ENCODE measurements at places on chromosomes 1 and 21.
A peak's percentile ranks its signal among the peaks of the same experiment; 100 is the strongest.

DNA sequence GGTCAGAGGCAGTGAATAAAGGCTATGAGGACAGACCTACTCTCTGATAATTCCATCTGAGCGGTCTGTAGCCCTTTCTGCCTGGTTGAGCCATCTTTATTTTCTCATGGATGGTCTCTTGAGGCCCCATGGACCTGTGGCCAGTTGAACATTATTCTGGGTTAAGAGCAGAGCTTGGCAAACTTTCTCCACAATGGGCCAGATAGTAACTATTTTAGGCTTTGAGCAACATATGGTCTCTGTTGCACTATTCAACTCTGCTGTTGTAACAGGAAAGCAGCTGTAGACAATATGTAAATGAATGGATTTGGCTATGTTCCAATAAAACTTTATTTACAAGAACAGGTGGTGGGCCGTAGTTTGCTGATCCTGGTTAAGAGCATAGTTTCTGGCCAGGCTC is 62.7 kb downstream of the KAZN start:
- DNase-seq, result no peak

GRCh38 chr1:15703562-15703961 is 19.4 kb downstream of the PLEKHM2 start:
- peak; percentile 65 for DNase-seq

DNA sequence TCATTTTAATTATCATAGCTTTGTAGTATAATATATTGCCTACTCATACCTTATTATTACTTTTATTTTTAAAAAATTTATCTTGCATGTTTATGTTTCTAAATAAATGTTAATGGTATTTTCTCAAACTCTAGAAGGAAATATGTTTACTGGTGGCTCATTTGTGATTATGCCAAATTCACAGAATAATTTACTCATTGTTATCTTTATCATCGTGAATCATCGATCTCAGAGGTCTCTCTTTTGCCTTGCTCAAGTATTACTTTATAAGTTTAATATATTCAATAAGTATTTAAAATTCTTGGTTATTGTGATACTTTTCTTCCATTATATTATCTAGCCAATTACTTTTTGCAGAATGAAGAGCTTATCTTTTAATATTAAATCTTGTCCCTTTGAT is 836.7 kb upstream of the ADAMTS5 start:
- no peak for DNase-seq

GRCh38 chr1:42852608-42852980 is 6.2 kb downstream of the ZNF691 start:
- DNase-seq, result no peak

DNA sequence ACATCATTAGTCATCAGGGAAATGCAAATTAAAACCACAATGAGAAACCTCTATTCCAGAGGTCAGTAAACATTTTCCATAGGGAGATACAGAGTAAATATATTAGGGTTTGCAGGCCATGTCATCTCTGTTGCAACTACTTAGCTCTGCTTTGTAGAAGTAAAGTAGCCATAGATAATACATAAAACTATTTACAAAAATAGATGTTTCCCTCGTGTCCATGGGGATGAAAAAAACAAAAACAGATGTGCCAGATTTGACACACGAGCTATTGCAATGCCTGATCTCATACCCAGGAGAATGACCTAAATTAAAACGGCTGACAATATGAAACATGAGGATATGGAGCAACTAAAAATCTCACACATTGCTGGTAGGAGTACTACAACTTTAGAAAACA is 17.3 kb downstream of the LTN1 start:
- DNase-seq, result no peak

- no peak for DNase-seq
Observed at GRCh38 chr1:195714248-195714647, 894.0 kb downstream of the KCNT2 start.

DNA sequence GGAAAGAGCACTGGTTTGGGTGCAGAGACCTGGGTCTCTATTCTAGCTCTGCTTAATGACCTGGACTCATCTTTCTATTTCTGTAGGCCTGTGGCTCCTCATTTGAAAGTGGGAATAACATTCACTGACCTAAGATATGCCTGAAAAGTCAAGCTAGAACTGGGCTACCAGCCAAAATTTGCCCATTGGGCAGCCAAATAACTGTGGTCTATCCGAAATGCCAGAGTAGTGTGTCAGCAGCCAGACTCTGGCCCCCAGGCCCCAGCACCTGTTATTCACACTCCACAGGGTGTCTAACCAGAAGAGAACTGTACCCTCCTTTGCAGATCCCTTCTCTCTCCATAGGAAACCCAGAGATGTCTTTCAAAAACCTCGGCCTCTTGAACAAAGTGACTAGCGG is 12.6 kb downstream of the DAB1 start:
- no peak for DNase-seq

DNA sequence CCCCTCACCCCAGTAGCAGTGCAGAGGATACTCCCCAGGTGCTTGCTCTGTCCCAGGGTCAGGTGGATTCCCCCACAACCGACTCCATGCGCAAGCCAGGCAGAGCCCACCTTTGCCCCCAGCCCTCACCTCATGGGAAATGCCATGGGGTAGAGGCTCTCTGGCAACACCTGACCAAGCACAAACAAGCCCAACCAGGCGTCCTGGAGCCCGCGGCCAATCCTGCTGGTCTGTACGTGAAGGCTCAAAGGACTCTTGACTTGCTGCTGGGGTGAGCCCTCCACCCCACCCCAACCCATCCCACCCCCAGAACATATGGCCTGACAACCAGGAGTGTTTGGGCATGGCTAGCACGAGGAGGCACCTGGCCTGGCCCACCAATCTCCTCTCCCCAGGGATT is 1.8 kb downstream of the ADGRB2 start:
- DNase-seq, result no peak

DNA sequence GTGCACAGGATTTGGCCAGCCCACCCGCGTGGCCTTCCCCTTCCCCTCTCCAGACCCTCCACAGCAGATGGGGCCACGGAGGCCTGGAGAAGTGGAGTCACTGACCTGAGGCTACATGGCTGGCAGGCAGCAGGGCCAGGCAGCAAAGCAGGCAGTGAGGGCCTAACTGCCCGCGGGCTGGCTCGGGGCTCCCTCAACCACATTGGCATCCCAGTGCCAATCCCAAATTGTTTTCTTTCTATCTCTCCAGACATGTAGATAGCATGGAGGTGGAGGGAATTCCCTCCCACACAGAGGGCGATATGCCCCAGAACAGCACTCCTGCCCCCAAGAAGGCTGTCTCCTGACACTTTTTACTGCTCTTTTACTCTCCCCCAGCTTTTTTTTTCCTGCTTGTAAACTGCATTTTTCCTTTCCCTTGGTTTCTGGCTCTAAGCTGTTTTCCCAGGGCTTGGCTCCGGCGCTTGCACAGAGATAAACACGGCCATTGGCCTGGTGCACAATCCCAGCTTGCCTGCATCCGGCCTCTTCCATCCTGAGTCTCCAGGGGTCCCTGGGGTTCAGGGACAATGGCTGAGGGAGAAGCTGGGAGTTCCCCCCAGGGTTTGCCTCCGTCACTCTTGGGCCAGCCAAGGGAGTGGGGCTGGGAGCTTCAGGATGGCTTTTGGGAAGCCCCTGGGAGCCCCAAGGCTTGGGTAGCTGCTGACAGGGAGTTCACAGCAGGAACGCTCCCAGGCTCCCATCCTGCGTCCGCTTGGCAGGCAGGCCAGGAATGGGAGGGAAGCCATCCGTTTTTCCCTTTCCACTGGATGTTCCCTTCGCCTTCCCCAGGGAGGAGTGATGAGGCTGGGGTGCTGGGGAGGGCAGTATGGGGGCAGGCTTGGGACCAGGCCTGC is 7.0 kb downstream of the EPHX1 start:
- no peak for DNase-seq

DNA sequence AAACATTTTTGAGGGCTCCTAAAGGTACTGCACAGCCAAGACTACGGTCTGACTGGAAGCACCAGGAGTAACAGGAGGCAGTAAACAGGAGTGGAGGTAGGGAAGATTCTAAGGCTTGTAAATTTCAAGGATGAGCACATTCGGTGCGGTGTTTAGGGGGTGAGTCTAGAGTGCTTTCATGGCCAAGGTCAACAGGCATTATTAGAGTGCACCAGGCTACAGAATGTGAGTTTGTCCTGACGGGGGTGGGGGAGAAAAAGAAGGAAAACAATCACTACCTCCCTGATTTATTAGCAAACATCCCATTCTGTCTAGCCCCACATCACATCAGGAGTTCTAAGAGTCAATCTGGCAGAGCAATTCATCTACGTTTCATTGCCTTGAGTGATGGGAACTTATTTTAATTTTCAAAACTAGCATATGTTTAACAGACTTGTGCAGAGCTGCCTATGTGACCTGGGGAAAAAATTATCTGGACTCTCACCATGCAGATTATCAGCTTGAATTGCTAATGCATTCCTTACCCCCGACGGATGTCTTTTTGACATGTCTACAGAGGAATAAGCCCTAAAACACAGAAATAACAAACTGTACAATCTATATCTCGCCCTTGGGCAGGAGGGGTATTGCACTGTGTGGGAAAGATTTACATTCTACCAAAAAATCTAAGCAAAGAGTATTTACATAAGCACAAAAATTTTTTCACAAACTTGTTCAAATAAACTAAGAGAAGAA is 45.0 kb downstream of the APP start:
- DNase-seq, result no peak

GRCh38 chr1:245142171-245142798 is 12.5 kb upstream of the KIF26B start:
- no peak for DNase-seq

DNA sequence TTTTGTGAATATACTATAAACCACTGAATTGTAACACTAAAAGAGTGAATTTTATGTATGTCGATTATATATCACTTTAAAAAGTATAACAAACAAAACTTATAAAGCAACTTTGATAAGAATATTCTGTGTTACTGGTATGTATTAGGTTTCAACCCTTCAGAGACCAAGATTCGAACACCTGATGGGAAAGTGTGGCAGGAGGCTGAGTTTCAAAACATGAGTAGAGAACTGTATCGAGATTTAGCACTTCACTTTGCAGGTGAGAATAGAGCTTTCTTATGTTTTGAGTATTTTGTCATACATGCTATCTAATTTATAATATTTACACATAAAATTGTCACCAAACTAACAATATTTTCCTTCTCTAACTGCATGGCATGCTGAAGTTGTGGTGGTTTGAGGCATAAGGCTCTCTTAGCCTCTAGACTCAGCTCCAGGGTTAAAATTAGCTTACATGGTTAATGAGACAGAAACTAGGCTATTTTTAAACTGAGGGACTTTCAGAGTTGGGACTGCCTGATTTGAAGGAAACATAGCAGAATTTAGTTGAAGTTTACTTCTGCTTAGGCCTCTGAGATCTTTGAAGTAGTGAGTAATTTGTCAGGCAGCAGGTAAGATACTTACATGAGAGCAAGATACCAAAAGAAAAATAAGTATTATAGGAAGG is 48.6 kb downstream of the CEP350 start:
- no peak for DNase-seq

- no peak for DNase-seq
Observed at GRCh38 chr21:46145159-46145839, 10.1 kb downstream of the FTCD start.

DNA sequence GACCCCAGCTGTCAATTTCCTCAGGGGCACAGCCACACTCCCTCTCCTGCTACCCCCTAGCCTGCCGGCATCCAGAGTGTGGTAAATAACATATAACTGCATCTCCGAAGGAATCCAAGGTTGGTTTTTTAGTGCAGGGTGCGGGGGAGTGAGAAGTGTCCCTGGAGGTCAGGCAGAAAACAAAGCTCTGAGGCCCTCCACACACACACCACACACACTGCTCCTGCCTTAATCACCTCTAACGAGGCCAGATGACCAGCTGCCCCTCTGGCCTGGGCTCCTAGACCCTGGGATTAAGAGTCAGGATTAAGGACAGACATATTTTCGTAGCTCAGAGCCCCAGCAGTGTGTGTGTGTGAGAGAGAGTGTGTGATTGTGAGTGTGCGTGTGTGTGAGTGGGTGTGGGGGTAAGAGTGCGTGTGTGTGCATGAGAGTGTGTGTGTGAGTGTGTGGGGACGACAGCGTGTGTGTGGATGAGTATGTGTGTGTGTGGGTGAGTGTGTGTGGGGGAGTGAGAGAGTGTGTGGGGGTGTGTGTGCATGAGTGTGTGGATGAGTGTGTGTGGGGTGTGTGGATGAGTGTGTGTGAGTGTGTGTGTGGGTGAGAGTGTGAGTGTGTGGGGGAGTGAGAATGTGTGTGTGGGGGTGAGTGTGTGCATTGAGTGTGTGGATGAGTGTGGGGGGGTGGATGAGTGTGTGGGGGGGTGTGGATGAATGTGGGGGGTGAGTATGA is 14.6 kb downstream of the SDC3 start:
- DNase-seq, result no peak

GRCh38 chr1:224387302-224387912 is 30.7 kb downstream of the CNIH4 start:
- DNase-seq, result no peak

- no peak for DNase-seq
Observed at GRCh38 chr1:162466797-162467196, 30.8 kb upstream of the UHMK1 start.

- DNase-seq, result no peak
Observed at GRCh38 chr1:104768466-104768865, 1018.8 kb downstream of the AMY1C start.

GRCh38 chr1:19654886-19655717 is 9.6 kb upstream of the HTR6 start:
- DNase-seq, result no peak

DNA sequence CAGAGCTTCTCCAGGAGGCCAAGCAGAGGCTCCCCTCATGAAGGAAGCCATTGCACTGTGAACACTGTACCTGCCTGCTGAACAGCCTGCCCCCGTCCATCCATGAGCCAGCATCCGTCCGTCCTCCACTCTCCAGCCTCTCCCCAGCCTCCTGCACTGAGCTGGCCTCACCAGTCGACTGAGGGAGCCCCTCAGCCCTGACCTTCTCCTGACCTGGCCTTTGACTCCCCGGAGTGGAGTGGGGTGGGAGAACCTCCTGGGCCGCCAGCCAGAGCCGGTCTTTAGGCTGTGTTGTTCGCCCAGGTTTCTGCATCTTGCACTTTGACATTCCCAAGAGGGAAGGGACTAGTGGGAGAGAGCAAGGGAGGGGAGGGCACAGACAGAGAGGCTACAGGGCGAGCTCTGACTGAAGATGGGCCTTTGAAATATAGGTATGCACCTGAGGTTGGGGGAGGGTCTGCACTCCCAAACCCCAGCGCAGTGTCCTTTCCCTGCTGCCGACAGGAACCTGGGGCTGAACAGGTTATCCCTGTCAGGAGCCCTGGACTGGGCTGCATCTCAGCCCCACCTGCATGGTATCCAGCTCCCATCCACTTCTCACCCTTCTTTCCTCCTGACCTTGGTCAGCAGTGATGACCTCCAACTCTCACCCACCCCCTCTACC is 19.1 kb downstream of the CSF1 start:
- no peak for DNase-seq

DNA sequence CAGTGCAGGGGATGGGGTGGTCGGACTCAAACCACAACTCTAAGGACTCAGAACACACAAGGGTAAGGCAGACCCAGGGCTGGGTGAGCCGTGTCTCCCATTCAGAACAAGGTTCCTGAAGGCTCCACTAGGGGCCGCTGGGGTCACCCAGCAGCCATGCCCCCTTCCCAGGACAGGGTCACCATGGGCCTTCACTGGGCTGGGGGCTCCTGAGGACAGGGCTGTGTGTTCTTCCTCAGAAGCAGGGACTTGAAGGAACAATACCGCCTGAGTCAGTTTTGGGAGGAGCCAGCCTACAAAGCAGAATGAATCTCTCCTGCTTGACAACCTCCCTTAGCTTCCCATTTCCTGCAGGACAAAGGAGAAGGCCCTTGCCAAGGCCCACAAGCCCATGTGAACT is 15.4 kb downstream of the RIMS3 start:
- peak; percentile 24 for DNase-seq
